HT-29 (cell line): ENCODE measurements at places on chromosomes 16 and 17.

DNA sequence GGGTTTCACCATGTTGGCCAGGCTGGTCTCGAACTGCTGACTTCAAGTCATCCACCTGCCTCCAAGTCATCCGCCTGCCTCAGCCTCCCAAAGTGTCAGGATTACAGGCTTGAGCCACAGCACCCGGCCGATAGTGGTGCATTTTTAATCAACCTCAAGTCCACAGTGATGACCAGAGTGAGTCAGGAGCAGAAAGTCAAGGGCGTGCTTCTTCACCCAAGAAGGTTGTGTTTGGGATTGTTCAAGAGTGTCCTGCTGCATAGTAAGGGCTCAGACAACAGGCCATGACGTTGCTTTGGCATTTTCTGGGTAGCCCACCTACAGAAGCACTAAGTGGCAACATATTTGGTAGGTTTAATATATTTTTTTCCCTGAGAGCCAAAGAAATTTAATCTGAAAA is 108.3 kb upstream of the FAM20A start:
- no peak for DNase-seq

GRCh38 chr16:14362774-14363371 is 267.2 kb downstream of the PARN start:
- no peak for DNase-seq

DNA sequence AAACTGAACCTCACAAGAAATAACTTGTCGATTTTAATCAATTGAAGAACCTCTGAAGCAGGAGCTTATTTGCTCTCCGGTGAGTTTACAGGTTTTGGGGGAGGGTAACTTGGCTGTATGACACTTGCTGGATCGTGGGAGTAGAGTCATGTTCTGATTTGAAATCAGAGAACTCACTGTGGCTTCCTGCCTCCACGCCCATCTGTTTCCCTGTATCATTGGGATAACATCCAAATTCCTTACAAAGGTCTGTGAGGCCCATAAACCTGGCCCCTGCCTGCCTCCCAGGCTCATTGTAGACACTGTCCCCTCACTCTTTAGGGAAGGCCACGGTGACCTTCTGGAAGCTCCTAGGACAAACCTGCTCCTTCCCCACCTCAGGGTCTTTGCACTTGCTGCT is 48.3 kb downstream of the C17orf67 start:
- no peak for DNase-seq

GRCh38 chr17:56583772-56584171 is 9.7 kb upstream of the NOG start:
- DNase-seq, result no peak

- no peak for DNase-seq
Measured at GRCh38 chr17:9367156-9367555, 208.5 kb downstream of the STX8 start.

DNA sequence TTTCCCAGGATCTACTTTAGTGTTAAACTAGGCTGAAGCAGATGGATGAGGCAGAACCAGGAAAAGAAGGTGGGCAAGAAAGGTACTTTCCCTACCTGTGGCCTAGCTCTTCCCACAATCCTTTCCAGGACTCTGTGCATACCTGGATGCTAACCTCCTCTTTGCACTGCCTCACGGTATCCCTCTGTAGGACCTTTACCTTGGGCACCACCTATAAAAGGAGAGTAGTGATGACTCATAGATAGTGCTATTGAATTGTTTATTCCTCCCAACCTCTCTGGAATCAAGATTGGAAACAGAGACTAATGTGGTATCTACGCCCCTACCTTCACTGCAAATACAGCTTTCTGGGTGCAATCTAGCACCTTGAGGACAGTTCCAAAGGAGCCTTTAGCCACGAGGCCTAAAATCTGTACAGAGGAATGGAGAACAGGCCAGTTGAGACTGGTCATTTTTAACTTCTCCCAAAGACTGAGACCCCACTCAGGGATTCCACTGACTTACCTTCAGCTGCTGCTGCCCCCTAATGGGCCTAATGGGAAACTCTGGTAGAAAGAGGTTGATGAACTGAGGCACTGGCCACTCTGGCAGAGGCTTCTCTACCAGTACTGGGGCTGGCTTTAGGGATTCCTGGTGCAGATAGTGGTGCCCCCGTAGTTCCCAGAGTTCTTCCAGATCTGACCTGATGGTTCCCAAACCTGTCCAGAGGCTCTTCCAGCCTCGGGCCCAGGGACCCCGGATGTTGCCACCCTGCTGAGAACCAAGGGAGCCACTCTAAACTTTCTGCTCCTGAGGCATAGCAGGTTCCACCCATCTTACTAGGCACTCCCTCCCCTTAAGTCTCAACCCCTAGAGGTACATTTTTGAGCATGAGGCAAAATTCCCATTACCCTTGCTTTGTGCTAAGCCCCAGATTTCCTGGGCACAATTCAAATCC is 781 bp downstream of the RSKR start:
- DNase-seq, result peak; percentile 45

- DNase-seq, result no peak
Measured at GRCh38 chr17:10050597-10051101, 145.6 kb upstream of the RCVRN start.

- DNase-seq, result no peak
Measured at GRCh38 chr17:78117027-78117981, 11.3 kb downstream of the TMC6 start.

- DNase-seq, result peak; percentile 45
Measured at GRCh38 chr16:89921702-89922476, 1.3 kb upstream of the TUBB3 start.

- peak; percentile 56 for DNase-seq
Measured at GRCh38 chr17:28901866-28902818, 737 bp downstream of the DHRS13 start.

DNA sequence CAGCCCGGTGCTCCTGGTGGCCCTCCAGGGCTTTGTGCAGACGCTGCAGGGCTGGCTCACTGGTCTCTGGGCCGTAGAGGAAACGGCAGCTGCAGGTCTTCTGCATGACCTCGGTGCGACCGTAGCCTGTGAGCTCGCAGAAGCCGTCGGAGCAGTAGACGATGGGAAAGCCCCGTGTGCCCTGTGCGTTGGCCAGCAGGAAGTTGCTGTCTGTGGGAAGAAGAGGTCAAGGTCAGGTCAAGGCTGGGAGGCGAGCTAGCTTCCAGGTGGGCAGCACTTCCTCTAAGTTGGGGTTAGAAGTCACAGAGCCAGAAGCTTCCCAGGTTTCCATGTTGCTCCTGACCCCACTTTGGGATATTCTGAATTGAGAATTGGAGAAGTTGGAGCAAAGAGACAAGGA is 2.1 kb downstream of the KCNH4 start:
- no peak for DNase-seq

- no peak for DNase-seq
Measured at GRCh38 chr17:57396511-57396921, 140.2 kb downstream of the MSI2 start.
